ENCODE measurements at places on chromosomes 12 and 14.

- DNase-seq = no peak
Observed at GRCh38 chr12:7502612-7503011, 965 bp downstream of the CD163 start.

GRCh38 chr14:65106736-65107135 is 4.4 kb upstream of the MAX start:
- no peak for DNase-seq

DNA sequence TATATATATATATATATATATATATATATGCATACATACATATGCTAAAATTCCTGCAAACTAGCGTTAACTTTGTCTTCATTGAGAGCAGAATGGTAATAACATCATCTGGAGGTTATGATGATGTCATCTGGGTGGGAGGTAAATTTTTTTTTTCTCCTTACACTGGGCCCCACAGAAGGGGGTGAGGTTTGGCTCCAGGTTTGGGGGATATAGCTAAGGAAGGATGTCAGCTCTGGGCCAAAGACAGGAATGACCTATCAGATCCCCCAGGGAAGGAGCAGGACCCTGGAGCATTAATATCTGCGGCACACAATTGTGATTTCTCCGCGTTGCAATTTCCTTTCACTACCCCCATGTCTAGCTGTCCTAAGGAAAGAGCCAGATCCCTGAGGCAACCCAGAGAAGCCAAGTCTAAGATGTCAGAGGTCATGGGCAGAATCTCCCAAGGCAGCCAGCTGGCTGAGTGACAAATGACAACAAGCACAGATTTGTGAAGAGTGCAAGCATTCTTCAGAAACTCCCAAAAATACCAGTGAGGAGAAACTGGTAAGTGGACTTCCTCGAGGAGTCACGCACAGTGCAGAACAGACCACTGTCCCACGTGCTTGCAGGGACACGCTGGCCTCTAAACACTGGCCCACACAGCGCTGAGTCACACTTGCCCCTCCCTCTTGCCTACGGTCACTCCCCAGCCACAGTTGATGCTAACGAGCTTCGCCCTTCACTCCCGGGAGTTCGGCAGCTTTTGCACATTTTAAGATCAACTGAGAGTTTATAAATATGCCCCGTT is 9.9 kb downstream of the UBC start:
- peak; percentile 67 for DNase-seq

- DNase-seq = peak; percentile 32
Observed at GRCh38 chr12:57888409-57889157, 42.1 kb upstream of the CTDSP2 start.

- DNase-seq = peak; percentile 11
Observed at GRCh38 chr14:95609398-95609990, 74.6 kb downstream of the GLRX5 start.
